ENCODE measurements at places on chromosomes 13 and 19.

DNA sequence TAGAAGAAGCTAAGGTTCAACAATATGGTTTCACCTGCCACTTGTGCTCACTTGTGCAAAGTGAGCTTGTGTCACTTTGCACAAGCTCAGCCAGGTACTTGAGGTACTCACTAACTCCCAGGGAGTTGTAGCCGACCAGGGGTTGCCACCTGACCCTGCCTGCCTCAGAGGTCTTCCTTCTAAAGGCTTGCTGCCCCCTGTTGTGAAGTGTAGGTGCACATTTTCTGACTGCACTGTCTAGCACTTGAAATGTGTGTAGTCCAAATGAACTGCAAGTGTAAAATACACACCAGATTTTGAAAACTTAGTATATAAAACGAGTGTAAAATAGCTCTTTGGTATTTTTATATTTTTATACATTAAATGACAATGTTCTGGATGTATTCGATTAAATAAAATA lies 230.8 kb downstream of the DLEU7 start:
- DNase-seq = no peak

DNA sequence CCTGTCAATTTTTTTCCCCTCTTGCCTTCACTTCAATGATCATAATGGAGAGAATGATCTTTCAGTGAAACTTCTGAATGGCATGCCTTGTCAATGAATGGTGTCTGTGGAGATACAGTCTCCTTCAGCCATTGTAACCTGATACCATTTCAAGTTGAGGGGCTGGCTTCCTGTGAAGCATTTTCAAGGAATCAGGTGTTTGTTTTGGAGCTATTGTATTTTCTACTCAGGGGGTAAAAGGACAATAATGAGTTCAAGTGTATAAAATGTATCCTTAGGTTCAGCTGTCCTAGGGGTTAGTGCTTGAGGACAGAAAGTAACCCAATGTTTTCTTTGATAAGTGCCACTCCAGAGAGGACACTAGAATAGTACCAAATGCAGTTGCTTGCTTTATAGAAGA lies 23.8 kb upstream of the CBY2 start:
- DNase-seq = no peak

DNA sequence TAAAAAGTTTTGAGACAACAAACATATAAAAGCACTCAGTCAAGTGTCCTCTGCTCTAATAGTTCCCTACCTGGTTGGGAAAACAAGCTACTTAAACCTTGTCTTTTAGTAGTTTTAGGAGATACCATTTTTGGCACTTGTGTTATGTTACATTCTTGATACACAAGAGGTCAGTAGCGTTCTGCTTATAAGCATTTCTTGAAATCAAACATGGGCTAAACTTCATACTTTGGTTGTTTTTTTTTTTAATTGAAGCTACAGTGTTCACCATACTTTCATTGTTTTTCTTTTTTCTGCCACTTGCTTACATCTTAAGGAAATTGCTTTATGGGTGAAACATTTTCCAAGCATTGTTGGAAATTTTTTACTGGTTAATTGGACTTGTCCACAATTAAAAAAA lies 12.9 kb downstream of the NHLRC3 start:
- no peak for DNase-seq

DNA sequence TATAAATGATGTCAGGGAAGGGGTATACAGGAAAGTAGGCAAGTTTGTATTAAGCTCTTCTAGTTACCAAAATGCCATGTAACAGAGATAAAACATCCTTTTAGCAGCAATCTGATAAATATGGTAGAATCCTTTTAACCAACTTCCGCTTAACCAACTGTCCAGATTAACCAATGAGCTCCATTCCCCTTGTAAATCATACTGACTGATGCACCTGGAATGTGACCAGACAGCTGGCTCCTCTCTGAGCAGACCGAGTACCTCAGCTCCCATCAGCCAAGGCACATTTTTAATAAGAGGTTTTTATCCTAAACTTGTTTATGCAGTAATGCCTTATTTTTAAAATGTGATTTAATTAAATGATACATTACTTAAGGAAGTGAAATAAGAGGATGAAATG lies 66.4 kb downstream of the KLF12 start:
- DNase-seq = no peak

GRCh38 chr13:51726446-51727193 lies 77.3 kb downstream of the DHRS12 start:
- no peak for DNase-seq

GRCh38 chr19:46692918-46693722 lies 23.8 kb downstream of the PRKD2 start:
- no peak for DNase-seq

DNA sequence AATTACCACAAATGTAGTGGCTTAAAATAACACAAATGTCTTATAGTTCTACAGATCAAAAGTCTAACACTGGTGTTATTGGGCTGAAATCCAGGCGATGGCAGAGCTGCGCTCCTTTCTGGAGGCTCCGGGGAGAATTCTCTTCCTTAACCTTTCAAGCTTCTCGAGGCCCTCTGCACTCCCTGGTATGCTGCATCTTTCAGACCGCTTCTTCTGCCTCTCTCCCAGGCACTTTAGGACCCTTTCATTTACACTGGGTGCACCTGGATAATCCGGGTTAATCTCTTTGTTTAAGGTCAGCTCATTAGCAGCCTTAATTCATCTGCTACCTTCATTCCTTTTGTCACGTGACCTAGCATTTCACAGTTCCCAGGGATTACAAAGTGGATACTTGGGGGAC lies 211.3 kb upstream of the RFC3 start:
- no peak for DNase-seq

- DNase-seq = no peak
These were observed 2.7 kb downstream of the PROSER1 start for GRCh38 chr13:39035204-39035603.

- DNase-seq = no peak
These were observed 5.2 kb upstream of the FUT6 start for GRCh38 chr19:5844456-5845433.

DNA sequence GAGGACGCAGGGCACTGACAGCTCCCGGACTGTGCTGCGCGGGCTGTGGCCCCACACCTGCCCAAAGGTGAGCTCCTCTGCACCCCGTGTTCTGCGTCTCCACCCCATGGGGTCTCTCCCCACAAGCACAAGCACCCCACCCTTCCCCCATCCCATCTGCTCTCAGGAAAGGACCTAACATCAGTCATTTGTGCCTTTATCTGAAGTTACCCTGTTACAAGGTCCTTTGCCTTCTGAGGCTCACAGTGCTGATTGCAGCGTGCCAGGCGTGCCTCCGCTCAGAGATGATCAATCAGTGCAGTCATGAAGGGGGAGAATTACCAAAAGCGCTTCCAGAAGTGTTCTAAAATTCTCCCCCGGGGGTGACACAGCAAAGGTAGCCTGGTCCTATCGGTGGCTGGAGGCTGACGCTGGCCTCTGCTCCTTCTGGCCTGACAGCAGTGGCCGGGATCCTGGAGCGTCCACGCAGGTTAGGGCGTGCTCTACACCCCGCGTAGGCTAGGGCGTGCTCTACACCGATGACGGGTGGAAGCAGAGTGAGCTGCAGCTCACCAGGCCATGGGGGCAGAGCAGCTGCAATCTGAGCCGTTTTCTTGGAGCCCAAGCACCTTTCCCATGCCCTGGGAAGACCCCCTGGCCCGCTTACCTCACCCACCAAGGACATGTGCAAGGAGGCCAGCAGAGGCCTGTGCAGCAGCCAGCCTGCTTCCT lies 84.7 kb upstream of the TM9SF2 start:
- DNase-seq = no peak

- no peak for DNase-seq
These were observed 2.7 kb upstream of the RPS15 start for GRCh38 chr19:1435378-1435989.
